ENCODE measurements at places on chromosomes 3 and 15.

- peak; percentile 47 for DNase-seq
Observed at GRCh38 chr3:119294696-119295671, 801 bp downstream of the ARHGAP31 start.

DNA sequence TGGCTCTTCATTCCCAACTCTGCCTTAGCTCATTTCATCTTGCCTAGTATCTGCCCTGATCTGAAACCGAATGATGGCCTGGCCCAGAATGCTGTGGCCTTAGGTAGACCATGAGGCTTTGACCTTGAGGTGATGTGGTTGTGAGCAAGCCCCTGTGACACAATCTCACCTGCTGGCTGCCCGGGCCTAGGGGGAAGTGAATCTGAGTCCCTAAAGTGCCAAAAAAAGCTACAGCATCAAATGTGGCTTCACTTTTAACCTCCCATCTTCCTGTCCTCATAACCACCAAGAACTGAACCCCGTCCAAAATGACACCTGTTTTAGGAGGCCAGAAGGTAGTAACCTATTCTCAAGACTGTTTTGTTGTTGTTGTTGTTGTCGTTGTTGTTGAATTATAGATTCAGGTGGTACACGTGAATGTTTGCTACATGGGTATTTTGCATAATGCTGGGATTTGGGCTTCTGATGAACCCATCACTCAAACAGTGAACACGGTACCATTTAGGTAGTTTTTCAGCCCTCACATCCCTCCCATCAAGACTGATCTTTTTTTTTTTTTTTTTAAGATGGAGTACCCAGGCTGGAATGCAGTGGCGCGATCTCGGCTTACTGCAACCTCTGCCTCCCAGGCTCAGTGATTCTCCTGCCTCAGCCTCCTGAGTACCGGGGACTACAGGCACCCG is 54.6 kb downstream of the MCCC1 start:
- DNase-seq = no peak

DNA sequence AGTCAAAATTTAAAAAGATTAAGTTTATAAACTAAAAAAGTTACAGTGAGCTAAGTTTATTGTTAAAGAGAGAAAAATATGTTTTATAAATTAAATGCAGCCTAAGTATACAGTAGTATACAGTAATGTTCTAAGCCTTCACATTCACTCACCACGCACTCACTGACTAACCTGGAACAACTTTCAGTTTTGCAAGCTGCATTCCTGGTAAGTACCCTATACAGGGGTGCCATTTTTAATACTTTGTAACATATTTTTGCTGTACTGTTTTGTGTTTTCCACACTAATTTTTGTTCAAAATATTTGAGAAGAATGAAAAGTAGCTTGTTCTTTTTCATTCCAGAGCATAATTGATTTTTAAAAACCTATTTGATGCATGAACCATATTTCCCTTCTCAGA is 524.9 kb downstream of the RBMS3 start:
- no peak for DNase-seq

DNA sequence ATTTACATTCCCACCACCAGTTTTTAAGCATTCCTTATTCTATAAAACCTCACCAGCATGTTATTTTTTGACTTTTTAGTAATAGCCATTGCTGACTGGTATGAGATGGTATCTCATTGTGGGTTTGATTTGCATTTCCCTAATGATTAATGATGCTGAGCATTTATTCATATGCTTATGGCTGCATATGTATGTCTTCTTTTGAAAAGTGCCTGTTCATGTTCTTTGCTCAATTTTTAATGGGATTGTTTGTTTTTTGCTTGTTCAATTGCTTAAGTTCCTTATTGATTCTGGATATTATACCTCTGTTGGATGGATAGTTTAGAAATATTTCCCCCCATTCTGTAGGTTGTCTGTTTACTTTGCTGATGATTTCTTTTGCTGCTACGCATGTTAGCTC is 16.1 kb downstream of the TBC1D5 start:
- DNase-seq = no peak

DNA sequence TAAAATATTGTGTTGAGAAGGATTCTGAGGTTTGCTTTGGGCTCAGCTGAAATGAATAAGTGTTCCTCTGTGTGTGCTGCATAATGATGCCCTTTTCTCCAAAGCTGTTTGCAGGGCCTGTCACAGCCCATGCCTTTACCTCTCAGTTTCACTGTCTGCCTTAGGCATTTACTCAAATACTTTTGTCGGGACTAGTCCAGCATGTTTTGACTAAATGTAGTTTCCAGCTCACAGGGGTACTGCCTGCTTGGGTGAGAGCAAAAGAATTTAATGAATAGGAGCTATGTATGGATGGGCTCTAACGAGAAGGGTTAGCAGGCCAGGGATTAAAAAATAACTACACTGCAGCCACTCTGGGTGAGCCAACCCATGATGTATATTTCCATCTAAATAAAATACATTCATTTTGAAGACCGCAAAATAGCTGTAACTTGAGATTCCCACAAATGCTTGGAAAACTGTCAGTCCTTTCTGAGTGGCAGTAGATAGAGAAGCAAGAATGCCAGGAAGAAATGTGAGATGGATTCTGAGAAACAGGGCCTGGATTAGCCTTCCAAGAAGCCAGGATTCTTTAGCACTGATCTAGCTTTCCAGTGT is 549.2 kb upstream of the TBL1XR1 start:
- no peak for DNase-seq

- no peak for DNase-seq
Observed at GRCh38 chr3:186998937-186999368, 68.6 kb downstream of the ST6GAL1 start.

DNA sequence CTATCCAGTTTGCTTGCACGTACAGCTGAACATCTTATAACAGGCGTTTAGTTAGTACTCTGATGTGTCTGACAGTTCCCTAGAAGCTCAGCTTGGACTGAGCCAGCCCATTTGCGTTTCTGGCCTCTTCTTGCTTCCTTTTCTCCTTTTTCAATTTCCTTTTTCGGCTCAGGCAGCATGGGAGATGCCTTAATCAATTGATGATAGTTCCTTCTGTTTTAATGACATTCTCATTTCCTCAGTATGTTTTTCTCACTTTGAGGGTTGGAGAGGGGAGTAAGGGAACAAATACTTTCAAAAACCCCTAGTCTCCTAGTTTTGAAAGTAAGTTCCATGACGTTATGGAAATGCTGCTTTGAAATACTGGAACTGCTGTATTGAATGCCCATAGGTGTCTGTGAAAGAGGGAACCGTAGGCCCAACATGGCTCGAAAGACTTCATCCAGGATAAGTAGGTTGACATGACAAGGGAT is 18.9 kb downstream of the IL1RAP start:
- no peak for DNase-seq

DNA sequence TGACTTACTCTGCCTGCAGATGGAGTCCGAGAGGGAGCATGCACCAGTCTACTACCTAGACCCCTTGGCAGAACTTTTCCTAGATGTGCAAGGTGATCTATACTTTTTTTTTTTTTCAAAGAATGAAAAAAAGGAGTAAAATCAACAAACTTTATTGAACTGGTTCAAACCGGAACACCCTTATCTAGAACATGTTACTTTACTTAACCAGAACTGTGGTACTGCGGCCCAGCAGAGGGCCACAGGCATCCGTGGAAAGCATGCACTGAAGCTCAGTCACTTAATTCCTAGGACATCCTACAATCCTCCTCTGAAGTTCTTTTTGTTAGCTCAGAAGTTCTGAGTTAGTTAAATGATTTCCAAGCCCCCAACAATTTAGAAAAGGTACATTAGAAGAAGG is 21.6 kb downstream of the CHAC1 start:
- no peak for DNase-seq

DNA sequence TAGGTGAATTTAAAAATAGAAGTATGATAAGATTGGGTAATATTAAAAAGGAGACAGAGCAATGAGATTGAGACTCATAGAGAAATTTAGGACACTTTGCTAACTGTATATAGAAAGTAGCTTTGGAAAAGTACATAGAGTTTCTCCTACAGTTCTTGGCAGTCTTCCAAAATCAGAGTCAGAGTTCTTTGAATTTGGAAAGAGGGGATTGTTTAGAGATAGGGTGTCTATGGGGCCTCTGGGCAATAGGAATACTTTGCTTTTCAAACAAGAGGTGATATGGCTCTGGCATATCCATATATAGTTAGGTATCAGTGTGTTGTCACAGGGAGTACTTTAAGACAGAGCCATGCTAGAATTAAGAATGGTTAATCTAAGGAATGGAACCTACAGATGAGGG is 477.1 kb upstream of the KCNMB2 start:
- no peak for DNase-seq

DNA sequence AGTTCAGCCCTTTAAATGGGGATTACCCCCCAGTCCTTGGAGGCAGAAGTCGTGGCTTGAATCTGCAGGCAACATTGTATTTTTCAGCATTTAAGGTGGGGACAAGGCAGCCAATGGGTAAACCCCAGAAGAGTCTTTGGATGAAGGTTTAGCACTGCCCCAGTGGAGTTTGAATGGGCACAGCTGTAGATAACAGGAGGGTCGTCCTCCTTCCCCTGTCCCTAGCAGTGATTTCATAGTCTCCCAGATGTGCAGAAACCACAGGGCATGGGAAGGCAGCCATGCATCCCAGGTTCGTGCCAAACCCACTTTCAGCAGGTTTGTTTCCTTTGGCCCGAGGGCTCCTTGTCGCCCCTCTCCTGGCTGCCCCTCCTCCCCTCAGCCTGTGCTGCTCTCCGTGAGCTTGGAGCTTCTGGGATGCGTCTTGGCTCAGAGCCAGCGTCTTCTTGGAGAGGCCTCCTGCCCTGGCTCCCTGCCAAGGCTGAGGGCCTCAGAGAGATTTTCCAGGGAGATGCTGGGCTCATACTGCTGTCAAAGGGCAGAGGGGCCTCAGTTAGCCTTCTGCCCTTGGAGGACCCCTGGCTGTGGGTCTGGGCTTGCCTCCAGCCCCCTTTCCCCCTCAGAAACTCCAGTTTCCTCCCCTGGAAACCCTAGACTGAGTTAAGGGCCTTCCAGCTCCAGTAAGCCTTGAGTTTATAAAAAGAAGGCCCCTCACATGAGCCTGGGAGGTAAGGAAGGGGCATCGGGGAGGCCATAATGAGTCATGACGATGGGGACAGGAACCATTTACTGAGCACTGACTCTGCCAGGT is 48.9 kb upstream of the POLG start:
- DNase-seq = no peak

DNA sequence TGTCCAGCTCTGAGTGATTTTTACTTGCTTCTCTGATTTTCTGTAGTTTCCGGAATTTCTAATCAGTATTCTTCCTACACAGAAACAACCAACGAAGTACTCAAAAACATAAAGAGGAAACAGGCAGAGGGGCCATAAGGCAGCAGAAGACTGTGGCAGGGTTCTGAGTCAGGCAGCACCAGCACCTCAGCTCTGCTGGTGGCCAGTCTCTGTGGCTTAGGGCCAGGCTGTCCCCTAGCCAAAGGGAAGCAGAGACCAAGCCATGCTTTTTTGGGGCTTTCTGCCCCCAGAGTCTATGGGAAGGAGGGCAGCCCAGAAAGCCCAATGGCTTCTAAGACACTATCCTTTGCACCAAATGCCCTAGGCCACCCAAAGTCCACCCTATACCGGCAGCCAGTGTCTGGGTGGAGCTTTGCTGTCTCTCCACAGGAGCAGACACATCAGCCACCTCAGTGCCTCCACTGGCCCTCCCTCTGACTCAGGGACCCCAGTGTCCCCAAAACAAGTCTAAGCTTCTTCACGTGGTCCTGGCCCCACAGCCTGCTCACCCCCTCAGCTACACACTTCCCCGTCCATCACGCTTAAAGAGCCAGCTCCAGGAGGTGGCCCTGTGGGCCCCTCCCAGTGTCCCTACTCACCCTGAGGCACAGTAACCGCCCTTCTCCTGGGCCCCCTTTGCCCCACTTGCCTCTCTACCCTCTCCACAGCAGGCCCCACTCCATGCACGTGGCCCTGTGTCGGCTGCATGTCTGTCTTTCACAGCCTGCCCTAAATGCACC is 46.2 kb downstream of the CCDC12 start:
- no peak for DNase-seq

GRCh38 chr3:127037971-127038446 is 55.1 kb downstream of the PLXNA1 start:
- DNase-seq = no peak

DNA sequence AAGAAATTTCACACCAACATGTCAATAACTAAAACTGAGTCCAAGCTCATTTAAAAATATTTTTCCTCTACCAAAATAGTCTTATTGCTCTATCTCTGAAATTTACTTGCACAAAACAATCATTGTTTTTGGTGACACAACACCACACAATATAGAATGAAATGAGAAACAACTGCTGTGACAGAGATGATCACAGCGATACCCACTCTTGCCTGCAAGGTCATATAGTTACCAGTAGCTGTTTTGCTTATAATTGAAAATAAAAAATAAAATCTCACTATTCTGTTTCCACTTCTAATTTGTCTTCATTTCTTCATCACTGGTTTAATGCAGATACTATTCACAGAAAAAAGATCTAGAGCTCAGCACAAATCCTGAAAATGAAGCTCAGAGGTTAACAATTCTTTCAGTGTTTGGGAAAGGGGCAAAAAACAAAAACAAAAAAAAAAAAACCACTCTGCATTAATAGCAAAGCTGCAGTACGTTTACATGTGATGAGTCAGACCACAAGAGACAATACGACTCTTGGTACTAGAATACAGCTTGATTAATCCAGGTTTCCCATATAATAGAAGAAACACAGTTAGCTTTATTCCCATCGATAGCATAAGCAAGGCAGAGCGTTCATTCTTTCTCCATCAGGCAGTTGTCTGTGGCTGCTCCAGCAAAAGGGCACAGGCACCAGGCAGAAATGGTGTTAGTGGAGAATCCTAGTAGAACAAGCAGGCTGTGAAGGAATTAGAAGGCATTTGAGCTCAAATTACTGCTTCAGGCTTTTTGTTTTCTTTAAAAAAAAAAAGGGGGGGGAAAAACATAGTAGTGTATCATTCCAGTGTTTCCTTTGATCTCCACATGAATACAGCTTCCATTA is 773 bp downstream of the ANKRD28 start:
- no peak for DNase-seq

GRCh38 chr15:73787621-73788020 is 34.5 kb upstream of the INSYN1 start:
- no peak for DNase-seq

GRCh38 chr15:60115579-60116380 is 111.7 kb downstream of the FOXB1 start:
- no peak for DNase-seq

DNA sequence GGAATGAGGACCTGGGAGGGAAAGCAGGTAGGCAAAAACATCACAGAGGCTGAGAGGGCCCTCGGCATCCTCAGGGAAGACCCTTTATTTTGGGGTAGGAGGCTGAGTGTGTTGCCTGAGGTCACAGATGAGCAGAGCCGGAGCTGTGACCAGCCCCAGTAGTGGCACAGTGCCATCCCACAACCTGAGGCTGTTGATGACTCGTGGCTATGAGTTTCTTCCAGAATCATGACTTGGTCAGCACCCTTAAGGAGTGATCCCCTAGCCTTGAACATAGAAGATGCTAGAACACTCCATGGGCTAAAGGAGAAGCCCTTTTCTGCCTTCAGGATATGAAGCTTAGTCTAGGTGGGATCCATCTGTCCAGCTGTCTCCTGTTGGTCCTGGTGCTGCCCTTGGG is 19.5 kb upstream of the CXCR6 start:
- no peak for DNase-seq

DNA sequence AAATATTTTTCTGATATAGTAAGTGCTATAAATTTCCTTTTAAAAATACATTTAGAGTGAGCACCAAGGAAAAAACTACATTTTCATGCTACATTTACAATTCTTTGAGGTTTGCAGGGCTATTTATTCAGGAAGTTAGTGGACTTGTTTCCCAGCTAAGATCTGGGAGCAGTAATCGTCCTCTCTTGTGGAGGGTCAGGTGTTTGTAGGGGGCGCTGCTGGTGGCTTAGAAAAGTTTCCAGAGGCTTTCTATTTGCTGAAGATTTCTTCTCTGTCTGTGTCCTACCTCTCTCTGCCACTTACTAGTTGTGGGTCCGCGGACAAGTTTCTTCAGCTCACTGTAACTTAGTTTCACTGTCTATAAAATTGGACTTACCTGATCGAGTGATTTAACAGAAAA is 163.9 kb downstream of the PEX5L start:
- DNase-seq = no peak

Measured in stimulated activated CD4-positive, alpha-beta T cell treated with anti-CD3 and anti-CD28 coated beads, Interleukin-1b, Interleukin-23, amount 100 ng/mL, for 4 hours (primary cell).